Activated CD8-positive, alpha-beta T cell treated with anti-CD3 and anti-CD28 coated beads for 36 hours (primary cell): ENCODE measurements at places on chromosomes 2 and 18. TPM values are rescaled to one million over a fixed set of nuclear protein-coding genes. Genes with fewer than 3 reads are reported as not detected.

GRCh38 chr18:5961828-5962150, 66.5 kb upstream of the TMEM200C start:
- no peak for DNase-seq

- DNase-seq, result no peak
Measured at GRCh38 chr2:71782323-71782722, 329.0 kb downstream of the DYSF start.

DNA sequence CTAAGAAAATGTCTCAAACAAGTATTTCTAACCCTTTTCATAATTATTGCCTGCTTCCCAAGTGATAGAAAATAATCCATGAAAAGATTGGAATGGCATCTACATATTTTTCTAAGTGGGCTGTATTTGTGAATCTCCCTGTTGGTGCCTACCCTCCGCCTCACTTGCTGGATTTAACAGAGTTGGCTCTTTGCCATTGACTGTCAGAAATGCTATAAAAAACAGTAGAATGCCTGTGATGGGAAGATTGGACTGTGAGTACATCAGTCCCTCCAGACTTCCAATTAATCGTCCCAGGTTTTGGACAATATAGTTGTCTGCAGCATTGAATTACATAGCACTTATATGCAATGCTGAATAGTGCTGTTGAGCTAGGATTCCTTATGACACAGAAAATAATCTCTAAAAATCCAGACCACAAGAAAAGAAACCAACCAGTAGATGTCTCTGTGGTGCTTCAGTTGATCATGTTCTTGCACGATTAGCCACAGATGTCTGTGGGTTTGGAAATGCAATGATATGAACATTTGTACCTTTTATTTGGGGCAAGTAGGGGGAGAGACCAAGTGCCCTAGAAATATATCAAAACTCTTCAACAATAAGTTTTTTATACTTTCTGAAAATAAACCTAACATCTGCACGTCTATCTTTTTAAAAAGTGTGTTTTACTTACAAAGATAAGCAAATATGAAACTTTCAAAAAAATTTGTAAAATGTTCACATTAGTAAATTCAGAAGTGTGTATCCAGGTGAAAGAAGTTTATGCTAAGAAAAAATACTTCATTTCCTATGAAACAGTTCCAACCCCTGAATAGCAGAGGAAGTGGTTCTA, 88.5 kb downstream of the DYNAP start:
- DNase-seq, result no peak

GRCh38 chr18:28177828-28178635, 1.1 kb upstream of the CDH2 start:
- no peak for DNase-seq

The PDCL3 gene
- 31.9 TPM for total RNA-seq

The IL1R2 gene
- total RNA-seq, result not detected

The TRIM43 gene
- total RNA-seq, result not detected
